ENCODE measurements at places on chromosomes 5 and 9. TPM values are rescaled to one million over a fixed set of nuclear protein-coding genes. Genes with fewer than 3 reads are reported as not detected.

TEK gene
- 1.6 TPM for total RNA-seq

AMACR gene
- total RNA-seq, result 50.3 TPM

PCDHB3 gene
- 1.5 TPM for total RNA-seq

LCN2 gene
- 374 TPM for total RNA-seq

SLC1A1 gene
- 25.0 TPM for total RNA-seq

- DNase-seq, result no peak
Observed at GRCh38 chr5:146624179-146624578, 108.2 kb upstream of the GPR151 start.

DNA sequence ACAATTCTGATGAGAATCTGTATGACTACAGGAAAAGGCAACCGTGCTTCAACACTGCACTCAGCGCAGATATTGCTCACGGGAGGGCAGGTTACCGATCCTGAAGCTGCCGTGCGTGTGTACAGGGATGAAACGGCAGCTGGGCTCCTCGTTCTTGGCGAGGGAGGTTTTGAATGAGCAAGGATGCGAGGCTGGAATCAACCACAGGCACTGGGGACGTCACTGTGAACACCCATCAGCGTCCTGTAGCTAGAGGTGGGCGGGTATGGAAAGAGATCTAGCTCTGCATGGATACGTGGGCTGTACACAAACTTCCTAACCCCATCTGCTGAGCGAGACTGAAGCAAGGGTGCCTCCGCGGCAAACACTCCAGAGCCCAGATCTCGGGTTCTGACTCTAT is 84.3 kb upstream of the COL5A1 start:
- DNase-seq, result no peak

DNA sequence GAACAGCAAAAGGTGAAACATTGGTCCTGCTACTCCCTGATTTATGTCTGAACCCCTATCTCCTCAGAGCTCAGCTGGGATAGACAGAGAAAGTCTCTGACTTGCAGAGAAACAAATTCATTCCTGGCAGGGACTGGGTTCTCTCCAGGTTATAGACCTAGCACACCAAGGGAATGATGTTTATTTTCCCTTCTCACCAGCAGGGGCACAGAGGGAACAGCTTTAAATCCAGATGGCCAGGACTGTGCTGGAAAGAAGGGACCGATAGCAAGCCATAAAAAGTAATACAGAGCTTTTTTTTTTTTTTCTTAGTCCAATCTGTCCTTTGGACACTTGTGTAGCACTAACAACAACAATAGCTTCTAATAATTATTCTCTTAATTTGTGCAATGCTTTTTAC is 141.1 kb upstream of the C9orf72 start:
- DNase-seq, result no peak

DNA sequence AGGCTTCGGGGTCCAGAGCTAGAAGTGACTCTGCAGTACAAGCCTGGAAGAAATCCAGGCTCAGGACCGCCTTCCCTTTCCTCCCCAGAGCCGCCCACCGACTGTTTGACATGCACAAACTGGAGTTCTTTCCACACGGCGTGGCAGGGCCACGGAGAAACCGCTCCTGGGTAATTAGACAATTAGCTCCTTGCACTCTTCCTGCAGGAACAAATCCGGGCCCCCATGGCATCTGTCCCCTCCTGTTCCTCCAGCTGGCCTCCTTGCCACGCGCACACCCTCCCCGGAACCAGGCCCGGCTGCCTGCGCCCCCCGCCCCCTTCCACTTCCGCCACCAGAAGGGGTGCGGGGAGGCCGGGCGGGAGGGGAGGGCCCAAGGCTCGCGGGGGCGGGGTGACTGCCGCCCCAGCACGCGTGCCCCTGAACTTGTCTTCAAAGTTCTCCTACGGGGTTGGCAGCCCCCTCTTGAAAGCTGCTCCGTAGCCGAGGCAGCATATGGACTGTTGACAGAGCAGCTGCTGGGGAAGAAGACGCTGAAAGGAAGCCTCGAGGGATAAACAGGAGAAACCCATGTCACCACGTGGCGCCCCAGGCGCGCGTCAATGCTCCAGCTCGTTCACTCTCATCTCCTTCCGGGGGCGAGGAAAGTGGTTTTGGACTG is 74.3 kb downstream of the SEC61B start:
- DNase-seq, result no peak

DNA sequence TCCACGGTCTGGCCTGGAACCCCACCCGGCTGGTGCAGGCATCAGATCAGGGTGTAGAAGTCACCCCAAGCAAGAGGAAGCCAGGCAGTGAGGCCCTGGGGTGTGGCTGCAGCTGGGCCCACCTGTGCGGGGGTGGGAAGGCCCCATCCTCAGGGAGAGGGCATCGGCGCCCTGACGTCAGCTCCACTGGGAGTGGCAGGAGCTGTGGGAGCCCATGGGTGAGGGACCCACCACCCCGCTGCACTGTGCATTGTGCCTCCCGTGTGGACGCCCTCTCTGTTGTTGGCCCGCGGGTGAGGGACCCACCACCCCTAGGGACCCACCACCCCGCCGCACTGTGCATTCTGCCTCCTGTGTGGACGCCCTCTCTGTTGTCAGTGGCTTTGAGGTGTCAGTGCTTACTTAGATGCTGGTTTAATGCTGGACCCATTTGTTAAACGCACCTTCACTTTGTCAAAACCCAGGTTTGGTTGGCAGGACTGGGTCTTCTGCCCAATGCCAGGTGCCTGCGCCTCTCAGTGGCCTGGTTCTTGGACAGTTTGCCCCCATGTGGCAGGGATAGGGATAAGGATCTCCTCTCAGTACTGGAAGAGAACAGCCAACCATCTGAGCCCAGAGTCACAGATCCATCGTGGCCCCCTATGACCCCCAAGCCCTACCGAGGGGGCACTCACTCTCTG is 6.9 kb upstream of the EXOC3 start:
- no peak for DNase-seq

GRCh38 chr5:142537938-142538337 is 148.0 kb downstream of the FGF1 start:
- DNase-seq, result no peak

- no peak for DNase-seq
Observed at GRCh38 chr9:127130661-127131538, 8.5 kb upstream of the ANGPTL2 start.

DNA sequence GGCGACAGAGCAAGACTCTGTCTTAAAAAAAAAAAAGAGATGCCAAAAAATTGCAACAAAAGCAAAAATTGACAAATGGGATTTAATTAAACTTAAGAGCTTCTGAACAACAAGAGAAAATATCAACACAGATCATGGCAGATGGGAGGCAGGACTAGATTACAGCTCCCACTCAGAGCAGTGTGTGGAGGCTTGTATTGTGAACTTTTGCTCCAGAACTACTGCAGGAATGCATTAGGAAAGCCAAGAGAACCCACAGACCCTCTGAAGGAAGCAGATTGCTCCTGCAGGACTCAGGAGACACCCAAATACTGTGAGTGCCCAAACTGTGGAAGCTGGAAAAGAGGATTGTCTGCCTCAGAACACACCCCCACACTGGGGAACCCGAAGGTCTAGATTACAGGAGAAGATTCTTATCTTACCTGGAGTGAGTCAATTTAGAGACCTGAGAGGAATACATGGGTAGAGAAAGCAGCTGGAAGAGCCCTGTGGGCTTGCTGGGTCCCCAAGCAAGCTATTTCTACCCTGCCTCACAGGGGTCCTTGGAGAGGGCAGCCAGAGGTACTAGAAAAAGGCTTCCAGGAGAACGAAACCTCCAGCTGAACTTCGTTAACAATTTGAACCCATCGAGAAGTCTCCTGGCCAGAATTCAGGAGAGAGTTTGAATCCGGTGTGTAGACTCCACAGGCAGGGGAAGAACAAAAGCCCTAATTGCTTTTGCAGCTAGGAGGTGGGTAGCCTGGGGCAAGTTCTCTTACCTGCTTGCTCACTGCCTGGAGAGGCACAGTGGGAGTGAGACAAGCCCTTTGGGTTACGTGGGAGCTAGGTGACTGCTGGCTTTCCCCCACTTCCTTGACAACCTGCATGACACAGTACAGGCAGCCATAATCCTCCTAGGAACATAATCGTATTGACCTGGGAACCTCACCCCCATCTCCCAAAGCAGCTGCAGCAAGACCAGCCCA is 593.4 kb upstream of the RGMB start:
- no peak for DNase-seq

- DNase-seq, result no peak
Observed at GRCh38 chr9:99986642-99987041, 80.2 kb downstream of the STX17 start.

- DNase-seq, result no peak
Observed at GRCh38 chr9:99361817-99362216, 139.7 kb downstream of the SEC61B start.

DNA sequence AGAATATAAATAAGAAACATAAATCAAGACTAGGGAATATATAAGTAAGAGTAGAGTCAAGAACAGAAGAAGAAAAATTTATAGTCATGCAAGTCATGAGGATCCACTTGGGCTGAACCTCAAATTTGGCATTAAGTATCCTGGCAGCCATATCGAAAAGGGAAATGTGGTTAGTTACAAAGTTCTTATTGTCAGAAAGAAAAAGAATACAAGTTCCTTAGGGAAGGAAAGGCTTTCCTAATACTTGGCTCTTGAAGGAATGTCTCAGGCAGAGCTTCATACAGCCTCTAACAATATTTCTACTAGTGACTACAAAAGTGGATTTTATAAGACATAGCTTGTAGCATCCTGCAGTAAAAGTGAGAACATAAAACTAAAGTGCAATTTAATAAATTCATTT is 45.4 kb downstream of the TMEM252 start:
- DNase-seq, result no peak

- DNase-seq, result peak; percentile 37
Observed at GRCh38 chr9:91761362-91761761, 188.7 kb downstream of the ROR2 start.

DNA sequence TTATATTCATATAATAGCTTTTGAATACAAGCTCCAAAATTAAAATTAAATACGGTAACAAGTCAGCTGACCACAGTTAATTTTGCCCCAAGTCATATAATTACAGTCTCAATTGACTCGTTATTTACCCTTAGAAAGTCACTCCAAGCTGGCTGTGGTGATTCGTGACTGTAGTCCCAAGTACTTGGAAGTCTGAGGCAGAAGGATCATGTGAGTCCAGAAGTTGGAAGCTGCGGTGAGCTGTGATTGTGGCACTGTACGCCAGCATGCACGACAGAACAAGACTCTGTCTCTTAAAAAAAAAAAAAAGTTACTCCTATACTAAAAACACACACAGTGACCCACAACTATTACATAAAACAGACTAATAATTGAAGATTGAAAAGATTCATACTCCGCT is 31.6 kb upstream of the DTWD2 start:
- DNase-seq, result no peak

GRCh38 chr9:113593682-113594281 is 130.3 kb downstream of the RGS3 start:
- peak; percentile 65 for DNase-seq

GRCh38 chr5:124515497-124516245 is 230.8 kb downstream of the ZNF608 start:
- DNase-seq, result no peak

GRCh38 chr9:124267271-124267807 is 9.6 kb downstream of the NEK6 start:
- peak; percentile 82 for DNase-seq

GRCh38 chr5:132438917-132439316 is 51.7 kb downstream of the IRF1 start:
- DNase-seq, result no peak

DNA sequence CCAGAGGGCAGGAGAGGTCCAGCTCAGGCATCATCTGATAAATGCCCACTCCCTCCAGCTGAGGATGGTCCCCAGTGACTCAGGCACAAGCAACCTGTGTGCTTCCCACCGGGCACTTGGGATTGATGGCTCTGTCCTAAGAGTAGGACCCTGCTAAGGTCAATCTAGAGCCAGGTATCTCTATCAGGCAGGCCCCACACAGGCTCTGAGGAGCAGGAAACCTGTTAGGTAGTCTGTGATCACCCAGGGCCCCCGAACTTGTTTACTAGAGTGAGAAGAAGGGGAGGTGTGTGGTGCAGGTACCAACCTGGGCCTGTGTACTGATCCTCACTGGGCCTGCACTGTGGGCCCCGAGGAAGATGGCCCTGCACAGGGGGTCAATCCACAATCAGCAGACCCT is 119.6 kb upstream of the FSTL4 start:
- DNase-seq, result no peak

DNA sequence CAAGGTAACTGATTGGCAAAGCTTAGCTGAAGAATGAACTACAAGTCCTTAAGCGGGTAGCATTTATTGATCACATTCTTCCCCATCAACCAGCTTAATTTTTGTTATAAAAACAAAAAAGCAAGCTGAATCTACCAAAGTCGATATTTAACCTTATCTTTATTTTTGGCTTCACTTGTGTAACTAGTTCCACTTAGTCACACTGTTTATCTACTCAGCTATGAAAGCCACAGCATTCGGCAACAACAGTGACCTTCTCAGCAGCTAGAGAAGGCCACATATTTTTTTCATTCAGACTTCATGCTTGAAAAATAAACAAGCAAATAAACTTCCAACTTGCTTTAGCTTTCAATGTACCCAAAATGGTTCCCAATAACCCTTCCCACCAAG is 69.4 kb downstream of the KLHL3 start:
- DNase-seq, result no peak
